Body of pancreas (tissue), 4 donors: ENCODE measurements at places on chromosomes 2 and 18. TPM values are rescaled to one million over a fixed set of nuclear protein-coding genes. Genes with fewer than 3 reads are reported as not detected.

DNA sequence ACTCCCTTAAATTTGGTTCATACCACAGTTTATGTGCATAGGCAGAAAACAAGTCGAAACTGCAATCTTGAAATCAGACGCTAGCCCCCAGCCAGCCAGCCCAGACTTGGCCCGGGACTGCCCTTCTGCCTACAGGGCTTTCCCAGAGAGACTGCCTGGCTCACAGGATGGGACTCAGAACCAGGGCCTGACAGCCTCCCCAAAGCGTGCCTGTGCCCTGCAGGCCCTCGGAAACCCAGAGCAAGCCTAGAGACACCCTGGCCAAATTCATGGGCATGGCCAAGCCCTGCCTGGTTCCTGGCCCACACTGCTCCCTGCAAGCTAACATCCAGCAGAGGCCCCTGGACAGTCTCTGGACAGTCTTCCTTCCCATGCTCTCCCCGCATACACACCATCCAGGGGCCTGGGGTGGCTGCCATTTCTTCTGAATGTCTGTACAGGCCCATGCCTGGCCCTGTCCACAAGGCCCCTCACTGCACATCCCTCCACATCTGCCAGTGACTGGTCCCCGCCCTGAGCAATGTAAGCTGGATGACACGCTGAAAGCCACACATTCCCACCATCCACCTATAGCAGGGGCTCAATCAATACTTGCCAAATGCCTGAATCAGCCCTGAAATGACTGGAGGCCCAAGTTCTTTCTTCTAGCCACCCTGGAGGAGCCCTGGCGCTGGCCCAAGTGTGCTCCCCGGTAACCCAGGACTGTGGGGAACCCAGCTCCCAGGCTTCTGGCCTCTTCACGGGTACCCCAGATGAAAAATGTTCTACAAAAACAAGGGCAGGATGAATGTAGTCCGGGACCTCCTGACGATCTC lies 73.1 kb downstream of the HDAC4 start:
- H3K4me3 ChIP-seq = no peak overlapping the region
- H3K27me3 ChIP-seq = no peaks in the 10 kb centered on the region
- H3K27ac ChIP-seq = no peak overlapping the region
- DNase-seq = no peak
- H3K4me1 ChIP-seq = peaks cover 37% of the 10 kb centered on the region
- H3K36me3 ChIP-seq = no peaks in the 10 kb centered on the region

DNA sequence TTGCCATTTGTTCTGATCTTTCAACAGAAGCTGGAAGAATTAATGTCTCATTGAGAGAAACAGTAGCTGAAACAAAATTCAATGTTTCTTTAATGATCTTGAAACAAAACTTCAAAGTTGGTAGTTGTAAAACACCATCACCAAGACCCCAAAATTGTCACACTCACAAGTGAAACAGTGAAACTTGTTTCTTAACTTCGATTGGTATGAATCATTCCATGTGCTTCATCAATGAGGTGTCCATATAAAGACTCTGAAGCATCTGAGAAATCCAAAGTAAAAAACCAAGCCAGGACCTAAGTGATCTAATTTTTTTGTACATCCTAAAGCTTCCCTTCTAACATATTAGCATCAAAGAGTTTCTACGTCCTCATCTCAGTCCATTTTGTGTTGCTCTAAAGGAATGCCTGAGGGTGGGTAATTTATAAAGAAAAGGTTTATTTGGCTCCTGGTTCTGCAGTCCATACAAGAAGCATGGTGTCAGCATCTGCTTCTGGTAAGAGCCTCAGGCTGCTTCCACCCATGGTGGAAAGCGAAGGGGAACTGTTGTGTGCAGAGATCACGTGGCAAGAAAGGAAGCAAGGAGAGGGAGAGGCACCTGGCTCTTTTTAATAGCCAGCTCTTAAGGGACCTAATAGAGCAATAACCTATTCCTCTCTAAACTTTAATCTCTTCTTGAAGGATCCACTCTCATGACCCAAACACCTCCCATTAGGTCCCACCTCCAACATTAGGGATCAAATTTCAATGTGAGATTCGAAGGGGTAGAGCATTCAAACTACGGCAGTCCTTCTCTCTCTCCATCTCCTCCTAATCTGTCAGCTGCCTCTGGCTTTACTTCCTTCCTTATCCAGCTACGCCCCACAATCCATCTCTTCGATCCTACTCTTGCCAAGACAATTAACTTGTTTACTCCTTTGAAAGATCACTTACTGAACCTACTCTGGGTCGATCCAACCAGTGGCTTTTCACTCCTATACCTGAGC lies 20.7 kb upstream of the TLK1 start:
- no peaks in the 10 kb centered on the region for H3K27me3 ChIP-seq
- H3K27ac ChIP-seq = no peak overlapping the region
- H3K36me3 ChIP-seq = no peaks in the 10 kb centered on the region
- H3K4me1 ChIP-seq = no peaks in the 10 kb centered on the region

DNA sequence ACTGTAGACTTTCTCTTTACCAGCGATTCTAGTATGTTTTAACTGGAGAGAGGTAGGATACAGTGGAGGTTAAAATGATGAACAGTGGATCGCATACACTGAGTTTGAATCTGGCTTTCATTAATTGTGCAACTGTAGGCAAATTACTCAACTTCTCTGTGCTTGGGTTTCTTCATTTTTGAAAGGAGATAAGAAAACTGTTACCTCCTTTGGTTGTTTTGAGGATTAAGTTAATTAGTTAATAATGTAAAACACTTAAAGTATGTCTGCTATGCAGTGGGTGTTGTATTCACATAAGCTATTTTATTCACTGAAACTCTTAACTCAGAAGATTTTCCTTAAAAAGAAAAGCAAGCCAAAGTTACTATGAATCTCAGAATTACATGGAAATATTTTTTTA lies 111.8 kb upstream of the CYP20A1 start:
- H3K4me1 ChIP-seq = peaks cover 8% of the 10 kb centered on the region
- H3K27me3 ChIP-seq = no peaks in the 10 kb centered on the region
- H3K36me3 ChIP-seq = no peaks in the 10 kb centered on the region
- no peak overlapping the region for H3K27ac ChIP-seq
- no peak overlapping the region for H3K4me3 ChIP-seq

- H3K4me3 ChIP-seq = no peak overlapping the region
- no peak overlapping the region for H3K27ac ChIP-seq
- peak; percentile 4 for DNase-seq
- H3K36me3 ChIP-seq = no peaks in the 10 kb centered on the region
- H3K27me3 ChIP-seq = no peaks in the 10 kb centered on the region
These were observed 63.3 kb upstream of the SMAD7 start for GRCh38 chr18:49013961-49014604.

DNA sequence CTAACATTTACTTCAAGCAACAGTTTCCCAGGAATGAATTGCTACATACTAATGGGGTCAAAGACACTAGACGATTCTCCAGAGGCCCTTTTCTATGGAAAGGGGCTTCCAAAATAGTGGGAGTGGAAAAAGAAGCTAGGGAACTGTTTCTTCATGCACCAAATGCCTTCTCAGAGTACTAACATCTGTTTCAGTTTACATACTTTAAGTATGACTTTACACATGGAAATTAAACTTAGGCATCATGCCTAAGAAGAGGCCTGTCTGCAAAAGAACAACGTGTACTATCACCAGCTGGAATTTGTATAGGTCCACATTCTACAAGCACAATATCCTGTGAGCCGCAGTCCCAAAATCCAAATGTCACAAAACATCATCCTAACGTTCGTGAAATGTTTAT lies 29.4 kb upstream of the WDR75 start:
- DNase-seq = no peak
- peaks cover 6% of the 10 kb centered on the region for H3K4me1 ChIP-seq
- H3K27me3 ChIP-seq = no peaks in the 10 kb centered on the region
- no peak overlapping the region for H3K27ac ChIP-seq

- no peaks in the 10 kb centered on the region for H3K27me3 ChIP-seq
- DNase-seq = no peak
- H3K4me1 ChIP-seq = no peaks in the 10 kb centered on the region
- no peak overlapping the region for H3K4me3 ChIP-seq
These were observed 52.1 kb downstream of the ALPK2 start for GRCh38 chr18:58576638-58577251.

- no peak overlapping the region for H3K4me3 ChIP-seq
- DNase-seq = no peak
- H3K4me1 ChIP-seq = no peaks in the 10 kb centered on the region
These were observed 33.4 kb upstream of the HNRNPA3 start for GRCh38 chr2:177179227-177179626.

Gene SPEG
- 2.9 TPM for total RNA-seq

Gene NMUR1
- 2.3 TPM for total RNA-seq

Gene KANSL1L
- total RNA-seq = 26.5 TPM
